Activated CD8-positive, alpha-beta memory T cell treated with anti-CD3 and anti-CD28 coated beads for 1 hour (primary cell): ENCODE measurements at places on chromosomes 6 and 20.

DNA sequence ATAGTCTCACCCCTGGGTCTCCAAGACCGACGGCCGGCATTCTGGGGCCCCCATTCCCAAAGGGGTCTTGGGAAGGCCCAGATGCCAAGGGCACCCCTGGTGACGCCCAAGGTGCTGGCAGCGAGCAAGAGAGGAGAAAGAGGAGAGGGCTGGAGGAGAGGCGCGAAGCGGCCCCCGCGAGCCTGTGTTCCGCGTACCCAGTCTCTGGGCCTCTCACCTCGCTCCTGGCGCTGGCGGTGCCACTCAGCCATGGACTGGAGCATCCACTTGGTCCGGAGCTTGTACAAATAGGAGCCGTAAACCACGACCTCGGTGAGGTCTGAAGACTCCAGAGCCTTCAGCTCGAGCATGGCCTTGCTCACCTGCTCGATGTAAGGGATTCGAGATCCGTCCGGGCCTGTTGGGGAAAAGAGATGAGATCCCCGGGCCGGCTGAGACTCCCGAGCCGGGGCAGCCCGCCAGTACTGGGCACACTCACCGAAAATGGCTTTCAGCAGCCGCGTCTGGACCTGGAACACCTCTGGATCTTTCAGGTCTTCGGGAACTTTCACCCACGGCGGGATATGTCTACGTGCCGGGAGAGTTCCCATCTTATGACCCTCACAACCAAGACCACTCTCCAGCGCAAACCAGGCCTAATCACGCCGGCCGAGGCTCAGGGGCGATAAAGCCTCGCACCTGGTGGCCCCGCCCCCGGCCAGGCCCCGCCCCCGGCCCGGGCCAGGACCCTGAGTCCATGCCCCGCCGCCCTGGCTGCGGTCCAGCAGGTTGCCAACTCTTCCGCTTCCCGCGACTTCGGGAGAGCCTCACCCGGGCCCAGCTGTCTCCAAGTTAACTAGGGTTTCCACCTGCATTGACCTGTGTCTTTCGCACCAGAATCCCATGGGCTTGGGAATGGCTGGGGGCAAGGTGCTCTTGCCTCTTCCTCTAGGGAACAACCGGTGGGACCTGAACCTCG, at the start of gene DPPA5:
TSS of gene DPPA5 (minus strand) at position 641 of the 958 bp plus-strand sequence. CDS start at position 590, 51 bp downstream.
- no peak for DNase-seq

GRCh38 chr6:51704932-51705540, 382.4 kb downstream of the PKHD1 start:
- DNase-seq: no peak

DNA sequence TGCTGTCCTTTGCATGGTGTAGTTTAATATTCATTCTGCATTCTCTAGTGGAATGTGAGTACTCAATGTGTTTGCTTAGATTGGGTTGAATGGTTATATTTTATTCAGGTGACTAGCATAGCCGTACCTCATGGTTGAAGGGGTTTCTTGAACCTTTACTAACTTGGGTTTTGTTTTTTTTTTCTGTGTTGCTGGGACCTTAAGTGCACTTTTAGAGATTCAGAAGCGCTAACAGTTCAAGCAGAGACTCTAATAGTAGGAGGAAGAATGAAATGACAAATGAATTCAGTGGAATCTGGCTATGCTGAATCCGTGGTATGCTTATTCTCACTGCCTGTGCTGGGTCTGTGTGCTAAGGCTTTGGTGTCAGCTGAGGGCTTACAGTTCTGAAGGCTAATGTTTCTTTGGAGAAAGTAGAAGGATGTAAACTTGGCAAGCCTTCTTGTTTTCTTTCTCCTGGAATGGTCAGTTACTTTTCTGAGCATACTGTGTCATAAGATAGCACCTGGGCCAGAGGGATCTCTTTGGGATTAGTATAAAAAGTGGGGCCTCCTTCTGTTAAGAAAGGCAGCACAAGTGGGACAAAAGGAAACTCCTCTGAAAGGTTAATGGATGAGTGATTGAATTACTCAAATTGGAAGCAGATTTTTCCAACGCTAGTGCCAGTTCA, 28.7 kb downstream of the RNF144B start:
- DNase-seq: no peak

DNA sequence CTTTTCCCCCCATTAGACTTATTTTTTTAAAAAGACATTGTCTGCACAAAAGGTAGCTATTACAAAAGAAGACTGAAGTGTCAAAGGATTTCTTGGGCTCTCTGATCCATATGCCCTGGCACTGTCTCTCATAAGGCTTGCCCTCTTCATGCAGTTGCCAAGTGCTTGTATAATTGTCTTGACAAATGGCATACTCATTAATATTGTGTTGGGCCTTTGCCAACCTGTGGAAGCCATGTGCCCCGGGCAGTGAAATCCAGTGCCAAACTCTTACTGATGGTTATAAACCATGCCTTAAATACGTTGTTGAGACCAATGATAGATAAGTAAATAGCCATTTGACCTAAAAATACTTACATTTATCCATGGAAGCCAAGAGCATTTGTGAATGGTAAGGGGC, 98.1 kb downstream of the FARS2 start:
- DNase-seq: no peak

DNA sequence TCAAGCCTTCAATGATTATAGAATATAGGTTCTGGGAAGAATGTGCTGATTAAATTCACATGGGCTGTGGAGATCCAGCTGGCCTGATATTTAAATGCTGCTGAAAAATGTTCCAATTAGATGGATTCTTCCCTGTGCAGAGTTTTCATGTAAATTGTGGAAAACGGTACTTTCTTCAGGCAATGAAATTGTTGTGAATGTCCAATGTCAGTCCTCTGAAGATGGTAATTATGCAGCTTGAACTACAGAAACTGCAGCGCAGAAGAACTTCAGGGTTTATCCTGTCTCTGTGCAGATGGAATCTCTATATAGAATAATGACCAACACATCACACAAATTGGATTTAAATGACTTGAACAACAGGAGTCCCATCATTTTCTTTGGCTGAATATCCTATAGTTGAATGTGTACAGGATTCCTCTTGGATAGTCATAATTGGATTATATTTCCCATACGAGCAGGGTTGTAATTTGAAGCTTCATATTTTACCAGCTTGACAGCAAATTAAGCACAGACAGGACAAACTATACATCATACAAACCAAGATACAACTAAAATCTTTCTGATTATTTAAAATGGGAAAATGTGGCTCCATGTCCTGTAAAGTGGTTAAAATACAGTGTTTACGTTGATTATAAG, 82.3 kb downstream of the CAP2 start:
- no peak for DNase-seq

- no peak for DNase-seq
Observed at GRCh38 chr20:8812817-8813216, 256.1 kb upstream of the PLCB4 start.

DNA sequence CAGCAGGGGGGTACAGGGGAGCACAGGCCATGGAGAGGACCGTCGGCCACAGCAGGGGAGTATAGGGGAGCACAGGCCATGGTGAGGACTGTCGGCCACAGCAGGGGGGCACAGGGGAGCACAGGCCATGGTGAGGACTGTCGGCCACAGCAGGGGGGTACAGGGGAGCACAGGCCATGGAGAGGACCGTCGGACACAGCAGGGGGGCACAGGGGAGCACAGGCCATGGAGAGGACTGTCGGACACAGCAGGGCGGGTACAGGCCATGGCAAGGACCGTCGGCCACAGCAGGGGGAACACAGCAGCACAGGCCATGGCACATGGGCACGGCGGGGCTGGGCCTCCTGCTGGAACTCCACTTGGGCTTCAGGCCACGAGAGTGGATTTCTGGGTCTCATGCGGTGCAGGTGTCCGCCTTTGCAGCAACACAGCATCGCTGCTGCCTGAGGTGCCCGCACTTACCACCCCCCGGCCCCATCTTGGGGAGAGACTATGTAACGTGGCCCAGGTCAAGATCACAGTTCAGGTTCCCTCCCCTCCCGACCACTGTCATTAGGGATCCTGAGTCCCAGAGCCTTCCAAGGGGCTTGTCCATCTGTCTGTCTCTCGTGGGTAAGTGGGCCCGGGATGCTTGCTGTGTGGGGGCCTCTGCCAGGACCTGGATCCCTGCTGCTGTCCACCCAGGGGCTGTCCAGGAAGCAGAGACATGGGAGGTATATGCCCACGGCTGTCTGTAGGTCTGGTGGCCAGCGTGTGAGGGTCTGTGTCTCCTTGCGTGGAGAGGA, 2.5 kb downstream of the NPBWR2 start:
- DNase-seq: no peak

DNA sequence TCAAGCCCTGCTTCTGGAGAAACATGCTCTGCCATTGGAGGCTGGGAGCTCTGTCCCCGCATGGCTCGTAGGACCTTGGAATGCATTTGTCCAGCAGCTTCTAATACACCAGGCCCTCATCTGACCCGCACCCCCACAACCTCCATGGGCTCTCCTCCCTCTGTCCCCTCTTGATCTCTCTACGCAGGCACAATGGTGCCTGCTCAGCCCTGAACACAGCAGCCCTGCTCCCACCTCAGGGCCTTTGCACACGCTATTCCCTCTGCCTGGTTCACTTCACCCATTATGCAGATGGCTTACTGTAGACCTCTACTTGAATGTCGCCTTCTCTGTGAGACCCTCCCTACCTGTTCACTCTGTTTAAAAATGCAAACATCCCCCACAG, 27.0 kb upstream of the PTGIS start:
- no peak for DNase-seq

GRCh38 chr6:84605298-84605697, 159.1 kb downstream of the TBX18 start:
- no peak for DNase-seq

GRCh38 chr6:87183687-87184086, 28.3 kb downstream of the ZNF292 start:
- no peak for DNase-seq

DNA sequence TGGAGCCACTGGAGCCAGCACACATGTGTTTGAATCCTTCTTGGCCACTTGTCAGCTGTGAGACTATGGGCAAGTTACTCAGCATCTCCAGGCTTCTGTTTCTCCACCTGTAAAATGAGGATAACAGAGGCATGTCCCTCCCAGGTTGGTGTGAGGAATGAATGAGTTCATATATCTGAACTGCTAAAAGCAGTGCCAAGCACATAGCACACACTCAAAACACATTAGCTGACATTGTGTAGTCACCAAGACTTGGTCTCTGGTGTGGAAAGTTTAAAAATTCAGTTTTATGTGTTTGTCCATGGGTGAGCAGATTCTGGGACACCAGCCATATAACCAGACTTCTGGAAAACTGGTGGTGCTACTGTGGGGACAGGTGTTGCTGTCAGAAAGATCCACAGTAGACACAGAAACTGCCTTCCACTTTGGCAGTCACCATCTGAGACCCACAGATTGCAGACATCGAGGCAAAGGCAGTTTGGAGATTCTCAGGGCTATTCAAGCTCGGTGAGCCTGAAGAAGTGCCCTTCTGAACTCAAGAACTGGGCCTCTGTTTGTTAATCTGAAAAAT, 115.8 kb downstream of the MRPL14 start:
- no peak for DNase-seq

- no peak for DNase-seq
Observed at GRCh38 chr20:53101992-53102760, 130.0 kb downstream of the TSHZ2 start.

DNA sequence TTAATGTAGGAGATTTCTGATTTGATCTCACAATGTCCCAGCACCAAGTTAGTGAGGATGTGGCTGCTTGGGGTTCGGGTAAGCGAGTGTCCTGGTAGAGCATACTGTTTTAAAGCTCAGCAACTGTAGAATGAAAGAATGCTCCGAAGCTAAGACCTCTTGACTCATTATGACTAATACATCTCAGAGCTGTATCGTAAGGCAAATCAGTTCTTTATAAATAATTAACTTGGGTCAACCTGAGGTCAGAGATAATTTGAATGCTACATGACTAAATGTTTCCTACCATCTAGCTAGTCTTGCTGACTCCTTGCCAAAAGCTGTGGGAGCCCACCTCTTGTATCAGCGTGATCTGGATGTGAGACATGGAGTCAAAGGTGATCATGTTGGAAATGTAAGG, 128.8 kb upstream of the PDE7B start:
- no peak for DNase-seq
